ENCODE measurements at places on chromosomes 16 and 17.

DNA sequence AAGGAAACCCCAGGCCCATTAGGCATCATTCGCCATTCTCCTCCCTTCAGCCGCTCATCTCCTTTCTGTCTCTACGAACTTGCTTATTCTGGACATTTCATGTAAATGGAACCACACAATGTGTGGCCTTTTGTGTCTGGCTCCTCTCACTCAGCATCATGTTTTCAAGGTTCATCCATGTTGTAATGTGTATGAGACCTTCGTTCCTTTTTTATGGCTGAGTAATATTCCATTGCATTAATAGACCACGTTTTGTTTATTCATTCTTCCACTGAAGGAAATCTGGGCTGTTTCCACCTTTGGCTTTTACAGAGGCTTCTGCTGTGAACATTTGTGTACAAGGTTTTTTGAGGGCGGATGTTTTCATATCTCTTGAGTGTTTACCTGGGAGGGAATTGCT lies 3.2 kb downstream of the CRISPLD2 start:
- DNase-seq: no peak

GRCh38 chr17:36942631-36943125 lies 5.4 kb downstream of the LHX1 start:
- DNase-seq: no peak

GRCh38 chr16:72793716-72794115 lies 254.2 kb downstream of the ZFHX3 start:
- no peak for DNase-seq

GRCh38 chr17:41417576-41418015 lies 6.8 kb downstream of the KRT37 start:
- DNase-seq: no peak

Data from dermis microvascular lymphatic vessel endothelial cell (primary cell).